ENCODE measurements at places on chromosomes 12 and 14.

DNA sequence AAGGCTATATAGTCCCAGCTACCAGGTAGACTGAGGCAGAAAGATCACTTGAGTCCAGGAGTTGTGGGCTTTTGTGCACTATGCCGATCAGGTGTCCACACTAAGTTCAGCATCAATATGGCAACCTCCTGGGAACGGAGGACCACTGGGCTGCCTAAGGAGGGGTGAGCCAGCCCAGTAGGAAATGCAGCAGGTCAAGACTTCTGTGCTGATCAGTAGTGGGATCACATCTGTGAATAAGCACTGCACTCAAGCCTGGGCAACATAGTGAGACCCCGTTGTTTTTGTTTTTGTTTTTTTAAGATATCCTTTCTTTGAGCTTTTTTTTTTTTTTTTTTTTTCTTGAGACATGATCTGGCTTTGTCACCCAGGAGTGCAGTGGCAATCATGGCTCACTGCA, 135.8 kb upstream of the AEBP2 start:
- no peak for DNase-seq

DNA sequence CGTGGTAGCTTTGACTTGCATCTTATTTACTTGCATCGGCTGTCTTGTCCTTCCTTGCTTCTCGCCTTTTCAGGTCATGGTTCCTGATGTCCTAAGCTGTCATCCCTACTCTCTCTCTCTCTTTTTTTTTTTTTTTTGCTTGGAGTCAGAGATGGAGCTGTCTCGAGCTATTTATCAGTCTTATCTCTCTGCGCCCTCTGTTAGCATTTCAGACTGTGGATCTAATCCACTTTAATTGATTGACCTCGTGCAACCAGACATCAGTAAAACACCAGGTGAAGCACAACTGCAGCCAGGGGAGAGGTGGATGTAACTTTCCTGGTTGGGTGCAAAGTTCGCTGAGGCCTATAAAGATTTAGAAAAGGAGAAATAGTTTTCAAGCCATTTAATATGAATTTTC, 554.8 kb downstream of the DIO2 start:
- no peak for DNase-seq

GRCh38 chr12:52019113-52019770, 12.5 kb downstream of the TAMALIN start:
- DNase-seq: no peak

- no peak for DNase-seq
Measured at GRCh38 chr14:53412819-53413675, 259.9 kb upstream of the DDHD1 start.

DNA sequence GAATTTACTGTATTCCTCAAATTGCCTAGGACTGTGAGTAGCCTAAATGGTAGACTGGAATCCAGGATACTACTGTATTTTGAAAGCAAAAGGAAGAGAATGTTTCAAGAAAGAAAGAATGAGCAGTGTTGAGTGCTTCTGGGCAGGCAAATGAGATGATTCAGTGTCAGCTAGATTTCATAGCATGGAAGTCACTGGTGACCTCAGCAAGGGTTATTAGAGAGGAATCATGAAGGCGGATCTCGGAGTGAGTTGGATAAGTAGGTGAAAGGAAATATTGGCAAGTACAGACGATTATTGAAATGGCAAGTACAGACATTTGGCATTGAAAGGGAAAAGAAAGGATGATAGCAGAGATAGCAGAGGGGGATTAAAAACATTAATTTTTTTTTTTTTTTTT, 27.1 kb downstream of the VRK1 start:
- no peak for DNase-seq

DNA sequence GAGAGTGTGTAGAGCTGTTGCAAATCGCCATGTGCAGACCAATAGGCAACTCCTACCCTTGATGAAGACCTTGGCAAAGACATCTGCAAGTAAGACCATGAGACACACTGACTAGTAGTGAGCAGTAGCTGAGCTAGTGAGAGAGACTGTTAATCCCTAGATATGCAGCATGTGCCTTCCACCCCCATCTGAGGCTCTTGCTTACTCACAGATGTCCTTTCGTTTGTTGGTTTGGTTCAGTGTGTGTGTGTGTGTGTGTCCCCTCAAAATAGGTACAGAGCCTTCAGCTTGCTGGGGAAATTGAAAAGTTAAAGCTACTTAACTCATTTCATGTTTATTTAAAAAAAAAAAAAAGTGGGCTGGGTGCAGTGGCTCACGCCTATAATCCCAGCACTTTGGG, 37.6 kb downstream of the MYF5 start:
- DNase-seq: no peak

- DNase-seq: no peak
Measured at GRCh38 chr12:67352682-67353081, 83.5 kb downstream of the CAND1 start.

DNA sequence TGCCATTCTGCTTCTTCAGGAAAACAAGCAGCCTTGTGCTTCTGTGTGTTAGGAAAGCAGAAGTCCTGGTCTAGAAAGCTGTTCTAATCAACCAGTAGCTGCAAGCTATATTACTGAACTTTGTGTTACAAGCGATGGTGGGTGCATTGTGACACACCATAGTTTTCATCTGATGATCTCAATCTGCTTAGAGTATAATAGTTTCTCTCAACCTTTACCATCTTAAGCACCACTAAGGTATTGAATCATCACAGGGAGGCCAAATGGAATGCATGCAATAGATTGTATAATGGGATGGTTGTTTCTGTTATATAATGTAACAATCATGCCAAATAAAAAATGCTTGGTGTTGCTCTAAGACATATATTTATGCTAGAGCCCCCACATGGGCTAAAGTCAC, 771.7 kb downstream of the NOVA1 start:
- DNase-seq: no peak

DNA sequence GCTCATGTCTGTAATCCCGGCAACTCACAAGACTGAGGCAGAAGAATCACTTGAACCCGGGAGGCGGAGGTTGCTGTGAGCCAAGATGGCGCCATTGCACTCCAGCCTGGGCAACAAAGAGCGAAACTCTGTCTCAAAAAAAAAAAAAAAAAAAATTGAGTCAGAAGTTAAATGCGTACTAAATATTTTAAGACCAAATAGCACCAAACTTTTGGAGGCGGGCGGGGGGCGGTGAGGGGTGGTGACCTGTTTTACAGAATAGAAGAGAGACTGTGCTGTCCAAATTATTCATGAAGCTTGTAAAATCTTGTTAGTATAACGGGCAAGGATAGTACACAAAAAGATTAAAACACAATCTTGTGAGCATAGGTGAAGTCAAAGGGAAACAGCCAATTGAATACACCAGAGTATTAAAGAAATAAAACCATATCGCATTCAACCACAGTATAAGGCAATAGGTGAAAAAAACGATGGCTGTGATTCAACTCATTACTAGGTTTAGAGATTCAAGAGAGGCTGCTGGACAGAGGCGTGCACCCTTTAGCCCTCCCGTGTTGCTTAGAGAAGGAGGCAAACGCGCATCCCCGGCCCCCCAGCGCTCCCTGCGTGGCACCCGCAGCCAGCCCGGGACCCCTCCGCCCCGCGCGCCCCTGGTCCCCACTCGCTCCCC, 571 bp downstream of the ZNF891 start:
- no peak for DNase-seq

DNA sequence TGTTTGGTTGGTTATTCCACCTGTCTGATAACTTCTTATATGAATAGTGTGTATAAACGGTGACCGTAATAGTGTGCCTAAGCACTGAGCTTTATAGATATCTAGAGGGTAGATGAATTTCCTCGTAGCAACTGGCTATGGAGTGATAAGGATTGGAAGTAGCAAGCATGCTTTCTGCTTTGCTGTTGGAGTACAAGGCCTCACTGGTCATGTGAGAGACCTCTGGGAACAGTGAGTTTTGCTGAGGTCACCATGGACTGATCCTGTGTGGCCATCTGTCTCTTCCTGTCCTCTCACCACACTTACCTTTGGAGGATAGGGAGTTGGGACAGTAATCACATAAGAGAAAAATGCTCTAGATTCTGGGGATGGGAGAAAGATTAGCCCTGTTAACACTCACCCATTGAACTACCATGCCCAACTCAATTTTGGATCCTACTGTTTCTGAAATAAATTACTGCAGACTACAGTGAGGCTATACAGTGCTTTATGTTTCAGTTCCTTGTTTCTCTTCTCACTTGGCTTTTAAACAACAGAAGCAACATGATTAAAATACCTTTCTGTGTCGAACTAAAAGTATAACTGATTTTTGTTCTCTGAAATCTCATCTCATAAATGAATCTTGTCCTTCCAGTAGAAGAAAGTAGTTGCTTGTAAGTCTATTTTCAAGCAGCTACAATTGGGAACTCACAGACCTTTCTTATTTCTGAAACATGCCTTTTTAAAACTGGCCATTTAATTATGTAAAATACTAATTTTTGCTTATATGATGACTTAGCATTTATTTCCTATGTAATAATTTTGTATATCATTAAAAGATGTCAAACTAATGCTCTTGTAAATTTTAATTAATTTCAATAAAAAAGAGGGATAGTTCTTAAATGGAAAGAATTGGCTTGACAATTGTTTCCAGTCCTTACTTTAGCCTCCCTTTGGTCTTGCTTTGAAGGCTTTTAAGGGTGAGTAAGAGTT, 8.3 kb downstream of the TMX1 start:
- peak; percentile 60 for DNase-seq

DNA sequence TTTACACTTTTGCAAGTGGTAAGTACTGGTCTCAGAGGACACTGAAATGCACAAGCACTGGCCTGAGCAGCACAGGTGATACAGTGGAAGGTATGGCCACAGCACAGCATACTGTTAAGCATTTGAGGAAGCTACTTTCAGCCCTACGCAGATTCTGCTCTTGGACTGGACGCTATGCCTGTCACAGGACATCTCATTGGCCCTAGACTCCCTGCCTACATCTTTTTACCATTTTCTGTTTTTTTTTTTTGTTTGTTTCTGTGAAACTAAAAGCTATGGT, 144.2 kb upstream of the ABCD2 start:
- DNase-seq: no peak

- DNase-seq: no peak
Measured at GRCh38 chr14:43361751-43362150, 1145.3 kb downstream of the FSCB start.

DNA sequence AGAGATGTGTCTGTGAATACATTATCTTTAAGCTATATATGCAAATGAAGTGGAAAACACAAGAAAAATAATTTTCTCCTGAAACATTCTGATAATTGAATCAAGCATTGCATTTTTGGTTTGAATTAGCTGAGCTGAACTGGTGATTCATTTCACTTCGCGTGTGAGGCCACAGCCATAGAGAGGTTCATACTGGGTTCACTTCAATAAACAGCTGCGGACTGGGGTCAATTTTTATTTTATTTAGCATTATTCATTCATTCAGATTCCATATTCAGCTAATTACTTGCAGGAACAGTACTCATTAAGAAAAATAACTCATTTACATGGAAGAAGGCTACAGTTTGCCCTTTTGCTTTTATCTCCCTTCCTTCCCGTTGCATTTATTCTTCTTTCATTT, 195.2 kb upstream of the LRIG3 start:
- no peak for DNase-seq

GRCh38 chr12:76944892-76945291, 66.1 kb upstream of the CSRP2 start:
- DNase-seq: no peak

- DNase-seq: no peak
Measured at GRCh38 chr12:124790650-124791400, 72.8 kb downstream of the SCARB1 start.

GRCh38 chr12:100170313-100170858, 27.7 kb upstream of the BLTP3B start:
- DNase-seq: no peak

GRCh38 chr12:64237382-64237781, 15.3 kb upstream of the KICS2 start:
- DNase-seq: no peak

DNA sequence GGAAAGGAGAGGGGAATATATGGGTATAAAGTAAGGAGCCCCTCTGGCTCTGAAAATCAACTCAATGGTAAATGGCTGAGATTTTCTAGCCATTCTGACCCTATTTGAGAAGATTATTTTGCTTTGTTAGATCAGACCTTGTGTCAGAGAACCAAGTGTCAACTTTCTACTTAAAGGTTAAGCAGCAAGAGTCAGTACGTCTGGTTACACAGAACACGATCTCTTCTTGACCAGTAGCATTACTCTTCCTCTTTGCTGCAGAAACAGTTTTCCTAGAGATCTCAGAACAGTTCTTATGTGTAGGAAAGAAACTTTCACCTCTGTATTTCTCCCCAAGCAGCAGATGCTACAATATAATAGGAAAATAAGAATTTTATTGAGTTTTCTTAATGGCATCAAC, 47.4 kb upstream of the BTG1 start:
- no peak for DNase-seq

DNA sequence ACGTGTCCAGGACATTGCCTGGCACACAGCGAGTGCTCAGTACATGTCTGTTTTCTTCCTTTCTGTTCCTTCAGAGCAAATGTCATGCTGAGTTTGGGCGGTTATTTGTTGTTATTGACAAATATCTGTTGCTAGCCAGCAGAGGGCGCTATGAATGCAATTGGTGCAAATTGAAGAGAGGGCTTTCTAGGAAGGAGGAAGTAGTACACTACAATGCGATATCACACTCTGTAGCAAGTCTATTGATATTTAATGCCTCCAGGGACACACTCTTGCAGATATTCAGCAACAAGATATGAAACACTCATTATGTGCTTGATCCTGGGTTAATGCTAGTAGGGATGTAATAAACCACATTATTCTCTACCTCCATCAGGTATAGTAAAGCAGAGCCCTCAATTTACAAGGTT, 267.3 kb upstream of the SRRM4 start:
- peak; percentile 77 for DNase-seq

- DNase-seq: no peak
Measured at GRCh38 chr14:96055753-96056508, 16.8 kb downstream of the C14orf132 start.

- no peak for DNase-seq
Measured at GRCh38 chr12:123571343-123571813, 13.0 kb upstream of the TMED2 start.

GRCh38 chr12:29309320-29309902, 71.6 kb downstream of the ERGIC2 start:
- no peak for DNase-seq

DNA sequence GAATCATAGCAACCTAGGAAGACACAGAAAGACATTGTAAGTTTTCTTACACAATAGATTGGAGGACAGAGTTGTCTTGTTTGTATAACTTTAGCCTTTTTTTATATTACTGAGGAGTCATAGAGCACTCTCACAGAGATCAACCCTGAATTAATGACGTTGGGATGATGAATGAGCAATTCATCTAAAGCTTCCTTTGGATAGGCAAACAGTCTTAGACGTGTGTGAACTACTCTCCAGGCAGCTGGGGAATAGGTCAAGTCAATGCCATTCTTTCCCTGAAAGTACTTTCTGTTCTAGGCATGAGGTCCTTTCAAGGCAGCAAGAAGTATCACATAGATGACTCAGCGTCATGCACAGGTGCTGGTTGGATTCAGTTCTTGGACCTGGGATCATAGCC, 369.1 kb upstream of the NOVA1 start:
- no peak for DNase-seq

- DNase-seq: peak; percentile 80
Measured at GRCh38 chr12:26884765-26885576, 52.0 kb upstream of the ITPR2 start.

- no peak for DNase-seq
Measured at GRCh38 chr12:4809013-4809448, 88.8 kb downstream of the GALNT8 start.
